GM19239 (cell line): ENCODE measurements at places on chromosomes 16 and 17.

DNA sequence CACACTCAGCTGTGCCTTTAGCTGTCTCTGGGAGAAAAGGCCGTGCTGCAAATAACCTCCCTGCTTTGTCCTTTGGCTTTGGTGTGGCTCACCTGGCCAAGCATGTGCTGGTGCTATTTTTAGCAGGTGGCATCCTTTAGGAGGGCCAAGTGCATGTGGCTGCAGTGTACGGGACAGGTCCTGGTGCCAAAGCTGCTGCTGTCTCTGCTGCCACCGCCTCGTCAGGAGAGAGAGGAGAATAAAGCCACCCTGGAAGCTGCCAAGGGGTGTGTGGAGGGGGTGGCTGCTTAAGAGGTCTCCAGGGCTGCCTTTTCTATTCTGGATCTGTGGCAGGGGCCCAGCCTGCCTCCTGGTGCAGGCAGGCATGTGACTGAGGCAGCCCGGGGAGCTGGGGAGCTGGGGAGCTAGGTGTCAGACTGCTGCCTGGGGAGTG is 6.2 kb downstream of the AKAP1 start:
- no peak for DNase-seq

- DNase-seq = no peak
These were observed 371.5 kb downstream of the KIF2B start for GRCh38 chr17:54194268-54194667.

DNA sequence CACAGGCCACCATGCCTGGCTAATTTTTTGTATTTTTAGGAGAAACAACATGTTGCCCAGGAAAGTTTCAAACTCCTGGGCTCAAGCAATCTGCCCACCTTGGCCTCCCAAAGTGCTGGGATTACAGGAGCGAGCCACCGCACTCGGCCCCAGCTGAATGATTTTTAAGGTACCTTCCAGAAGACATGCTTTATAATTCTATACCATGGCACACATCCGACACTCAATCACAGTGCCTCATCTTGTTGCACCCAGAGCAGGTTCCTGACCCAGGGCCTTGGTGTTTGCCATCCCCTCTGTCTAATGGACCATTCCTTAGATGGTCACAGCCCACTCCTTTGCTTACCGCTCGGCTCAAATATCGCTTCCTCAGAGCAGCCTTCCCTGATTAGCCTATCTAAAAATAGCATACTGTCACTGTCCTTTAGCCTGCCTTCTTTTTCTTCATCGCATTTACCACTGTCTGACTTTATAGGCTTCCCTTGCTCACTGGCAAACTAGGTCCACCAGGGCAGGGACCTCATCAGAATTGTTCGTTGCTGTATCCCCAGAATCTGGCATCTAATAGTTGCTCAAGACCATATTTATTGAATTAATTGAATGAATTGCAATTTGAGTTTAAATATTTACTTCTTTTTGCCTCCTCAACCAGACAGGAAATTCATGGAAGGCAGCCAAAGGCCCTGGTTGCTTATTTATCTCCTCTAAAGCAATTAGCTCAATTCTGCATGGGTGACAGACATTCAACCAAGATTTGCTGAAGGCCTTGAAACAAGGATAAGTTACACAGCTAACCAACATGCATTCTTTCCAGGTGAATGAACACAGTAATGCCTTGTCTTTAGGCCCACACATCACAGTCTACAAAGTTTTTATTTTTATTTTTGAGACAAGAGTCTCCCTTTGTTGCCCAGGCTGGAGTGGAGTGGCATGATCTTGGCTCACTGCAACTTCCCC is 6.3 kb upstream of the TENT4B start:
- DNase-seq = no peak

- no peak for DNase-seq
These were observed 11.2 kb downstream of the CES2 start for GRCh38 chr16:66946541-66946940.

- no peak for DNase-seq
These were observed 45.5 kb downstream of the CYTH1 start for GRCh38 chr17:78736526-78737079.

DNA sequence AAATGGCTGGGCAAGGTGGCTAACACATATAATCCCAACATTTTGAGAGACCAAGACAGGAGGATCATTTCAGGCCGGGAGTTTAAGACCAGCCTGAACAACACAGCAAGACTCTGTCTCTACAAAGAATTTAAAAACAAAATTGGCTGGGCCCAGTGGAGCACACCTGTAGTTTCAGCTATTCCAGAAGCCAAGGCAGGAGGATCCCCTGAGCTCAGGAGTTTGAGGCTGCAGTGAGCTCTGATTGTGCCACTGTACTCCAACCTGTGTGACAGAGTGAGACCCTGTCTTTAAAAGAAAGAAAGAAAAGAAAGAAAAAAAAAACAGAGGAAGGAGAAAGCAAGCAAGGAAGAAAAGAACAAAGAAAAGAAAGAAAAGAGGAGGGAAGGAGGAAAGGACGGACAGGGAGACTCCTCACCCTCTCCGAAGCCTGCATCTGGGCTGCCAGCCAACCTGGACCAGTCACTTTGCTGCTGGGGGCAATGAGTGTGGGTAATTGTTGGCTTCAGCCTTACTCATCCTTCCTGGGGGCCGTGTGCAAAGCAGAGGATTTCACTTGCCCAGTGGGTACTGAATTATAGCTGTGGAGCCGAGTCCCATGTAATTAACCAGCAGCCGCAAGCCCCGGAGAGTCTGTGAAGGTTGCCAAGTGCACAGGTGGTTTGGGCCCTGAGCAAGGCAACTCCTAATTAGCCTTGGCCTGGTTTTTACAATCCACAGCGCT is 6.7 kb upstream of the MT4 start:
- DNase-seq = no peak

DNA sequence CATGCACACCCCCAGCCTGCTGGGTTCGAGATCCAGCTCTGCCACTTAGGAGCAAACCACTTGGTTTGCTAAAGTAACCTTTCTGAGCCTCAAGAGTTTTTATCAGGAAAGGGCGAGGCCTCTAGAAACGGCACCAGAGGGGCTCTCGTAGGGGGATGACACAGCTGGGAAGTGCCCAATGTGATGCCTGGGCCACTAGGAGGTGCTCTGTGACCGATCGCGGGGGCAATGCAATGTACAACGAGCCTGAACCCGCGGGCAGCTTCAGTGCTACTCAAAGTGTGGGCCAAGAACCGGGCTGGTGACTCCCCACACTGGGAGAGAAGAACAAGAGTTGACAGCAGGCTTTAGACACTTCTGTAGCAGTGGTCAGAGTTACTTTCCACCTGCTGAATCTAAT is 9.4 kb downstream of the C16orf89 start:
- DNase-seq = peak; percentile 32

DNA sequence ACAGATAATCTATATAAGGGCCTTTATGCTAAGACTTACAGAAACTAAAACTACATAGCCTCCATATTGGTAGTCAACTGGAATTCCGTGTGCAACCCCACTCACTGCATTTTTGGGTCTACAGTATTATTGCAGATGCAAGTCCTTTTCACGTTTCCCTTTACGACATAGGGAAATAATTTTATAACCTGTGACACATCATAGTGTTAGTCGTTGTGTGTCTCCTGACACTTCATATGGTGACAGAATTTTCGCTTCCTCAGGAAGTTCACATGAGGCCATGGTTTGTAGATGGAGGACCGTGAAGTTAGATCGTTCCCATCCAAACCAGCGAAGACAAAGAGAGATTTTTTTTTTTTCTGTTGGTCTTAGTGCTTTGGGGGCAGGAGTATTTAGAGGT is 15.7 kb upstream of the MRC2 start:
- DNase-seq = no peak

GRCh38 chr16:2468233-2468724 is 2.8 kb upstream of the NTN3 start:
- no peak for DNase-seq

GRCh38 chr17:59498530-59499307 is 66.7 kb upstream of the DHX40 start:
- no peak for DNase-seq

DNA sequence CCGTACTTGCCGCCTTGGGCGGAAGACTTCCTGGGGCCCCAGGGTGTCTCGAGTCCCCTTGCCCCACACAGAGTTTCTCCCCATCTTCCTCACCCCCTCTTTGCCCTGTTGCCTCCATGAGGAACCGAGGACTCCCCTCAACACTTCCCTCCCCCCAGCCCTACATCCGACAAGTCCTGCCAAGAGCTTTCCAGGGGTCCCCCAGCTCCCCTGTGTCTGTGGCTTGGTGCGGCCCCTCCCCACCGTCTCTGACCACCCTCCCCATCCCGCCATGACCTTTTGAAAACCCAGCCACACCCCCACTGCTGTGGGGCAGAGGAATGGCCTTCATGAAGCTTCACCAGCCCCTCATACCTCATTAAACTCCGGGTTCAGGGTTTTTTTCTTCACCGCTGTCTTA is 11.4 kb downstream of the SCGB1C2 start:
- DNase-seq = no peak

DNA sequence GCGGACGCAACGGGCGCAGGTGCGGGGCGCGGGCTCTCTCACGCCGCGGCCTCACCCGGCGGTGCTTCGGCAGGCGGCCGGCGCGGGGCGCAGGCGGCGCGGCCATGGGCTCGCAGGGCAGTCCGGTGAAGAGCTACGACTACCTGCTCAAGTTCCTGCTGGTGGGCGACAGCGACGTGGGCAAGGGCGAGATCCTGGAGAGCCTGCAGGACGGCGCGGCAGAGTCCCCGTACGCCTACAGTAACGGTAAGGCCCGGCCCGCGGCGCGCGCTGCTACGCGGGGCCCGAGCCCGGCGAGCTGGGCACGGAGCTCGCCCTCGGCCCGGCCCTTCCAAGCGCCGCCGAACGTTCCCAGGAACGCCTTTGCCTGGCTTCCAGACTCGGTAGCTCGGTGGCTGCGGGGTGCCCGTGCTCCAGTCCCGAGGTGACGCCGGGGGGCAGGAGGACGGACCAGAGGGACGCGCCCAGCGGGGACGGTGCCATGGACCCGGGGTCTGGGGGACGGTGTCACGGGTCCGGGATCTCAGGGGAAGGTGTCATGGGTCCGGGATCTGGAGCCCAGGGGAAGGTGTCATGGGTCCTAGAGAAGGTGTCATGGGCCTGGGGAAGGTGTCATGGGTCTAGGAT is 435 bp downstream of the RAB40C start:
- no peak for DNase-seq

- DNase-seq = no peak
These were observed 22.7 kb upstream of the SRCIN1 start for GRCh38 chr17:38628441-38628840.

DNA sequence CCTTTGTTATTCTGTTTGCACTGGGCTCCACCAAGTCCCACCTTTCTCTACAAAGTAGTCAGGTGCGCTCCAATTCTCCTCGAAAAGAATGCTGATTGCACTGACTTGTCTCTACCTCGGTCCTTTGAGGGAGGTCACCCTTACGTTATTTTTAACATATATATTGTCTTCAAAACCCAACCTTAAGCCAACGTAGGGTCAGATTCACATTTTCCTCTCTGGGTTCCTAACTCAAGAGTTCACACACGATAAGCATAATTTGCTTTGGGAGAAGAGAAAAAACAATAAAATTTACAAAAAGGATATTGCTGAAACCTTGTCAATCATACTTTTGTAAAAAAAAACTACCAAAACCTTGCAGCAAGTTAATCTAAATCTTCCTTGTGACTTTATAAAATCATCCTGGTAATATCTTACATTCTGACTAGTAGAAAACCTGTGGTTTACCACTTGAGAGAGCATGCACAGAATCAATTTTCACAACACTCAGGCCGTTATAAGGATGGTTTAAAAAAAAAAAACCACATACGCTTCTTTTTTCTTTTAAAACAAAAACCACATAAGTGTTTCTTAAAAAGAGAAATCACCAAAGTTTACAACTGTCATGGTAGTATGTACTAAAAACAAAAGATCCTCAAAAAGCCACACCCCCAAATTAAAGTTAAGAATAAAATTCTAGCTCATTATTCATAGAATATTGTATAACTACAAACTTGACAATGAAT is 72.2 kb upstream of the TRAP1 start:
- DNase-seq = no peak

- no peak for DNase-seq
These were observed 23.9 kb downstream of the RAD51D start for GRCh38 chr17:35095741-35096140.

DNA sequence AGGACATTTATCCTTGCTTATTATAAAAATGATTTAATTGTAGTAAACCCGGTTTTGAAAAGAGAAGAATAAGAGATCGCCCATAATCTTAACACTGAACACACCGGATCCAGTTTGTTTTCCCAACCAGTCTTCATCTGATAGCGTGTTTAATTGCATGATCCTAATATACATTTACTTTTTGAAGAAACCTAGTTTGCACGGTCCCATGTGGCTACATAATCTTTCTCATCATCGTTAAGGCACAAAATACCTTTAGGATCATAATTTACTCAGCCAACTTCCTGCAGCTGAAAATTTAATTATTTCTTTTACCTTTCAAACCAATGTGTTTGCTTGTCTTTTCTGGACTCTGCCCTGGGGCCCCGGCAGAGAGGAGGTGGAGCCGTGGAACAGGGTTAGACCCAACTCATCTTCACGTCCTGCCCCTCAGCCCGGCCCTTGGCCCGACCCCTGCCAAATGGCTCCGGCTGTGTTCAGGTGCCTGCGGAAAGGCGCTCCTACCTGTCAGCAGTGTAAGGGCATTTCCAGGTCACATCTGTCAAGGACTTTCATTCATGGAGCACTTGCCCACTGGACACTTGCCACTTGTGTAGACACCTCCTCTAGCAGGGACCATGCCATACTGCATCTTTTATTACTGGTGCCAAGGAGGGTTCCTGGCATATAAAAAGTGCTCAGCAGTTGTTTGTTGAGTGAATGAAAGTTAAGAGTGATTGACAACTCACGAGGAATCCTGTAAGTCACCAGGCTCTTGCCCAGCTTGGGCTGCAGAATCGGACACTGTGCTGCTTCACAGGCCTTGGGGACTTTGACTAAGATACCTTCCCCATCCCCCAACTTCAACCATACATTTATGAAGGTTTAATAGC is 28.6 kb downstream of the SMARCE1 start:
- no peak for DNase-seq

GRCh38 chr16:65044873-65045272 is 77.0 kb downstream of the CDH11 start:
- DNase-seq = no peak

- no peak for DNase-seq
These were observed 17.4 kb downstream of the NF1 start for GRCh38 chr17:31112001-31112661.

GRCh38 chr17:77359236-77359635 is 218.5 kb downstream of the SEC14L1 start:
- DNase-seq = no peak

- DNase-seq = no peak
These were observed 53.1 kb upstream of the ATP2A3 start for GRCh38 chr17:4017377-4017776.

- DNase-seq = no peak
These were observed 379 bp downstream of the SNX29 start for GRCh38 chr16:11976850-11977375.

- DNase-seq = no peak
These were observed 9.8 kb downstream of the HID1 start for GRCh38 chr17:74962622-74963394.

DNA sequence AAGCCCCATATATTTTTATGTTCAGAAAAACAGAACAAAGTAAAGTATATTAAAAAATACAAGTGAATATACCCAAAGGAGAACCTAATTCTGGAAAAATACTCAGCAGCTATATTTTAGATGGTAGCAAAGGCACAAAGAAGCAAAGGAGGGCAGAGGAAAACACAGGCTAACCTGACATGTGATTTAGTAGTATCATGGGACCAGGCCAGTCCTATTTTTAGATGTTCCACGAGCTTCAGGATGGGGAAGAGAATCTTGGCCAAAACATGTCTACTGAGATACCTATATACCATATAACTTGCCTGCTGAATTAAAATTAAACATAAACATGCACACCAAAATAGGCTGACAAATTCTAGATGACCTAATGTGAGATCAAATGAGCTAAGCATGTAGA is 32.9 kb downstream of the SMYD4 start:
- DNase-seq = no peak

- DNase-seq = no peak
These were observed 39.0 kb upstream of the EMP2 start for GRCh38 chr16:10619271-10619849.
